Lung microvascular endothelial cell (primary cell): ENCODE measurements at places on chromosomes 3 and 15. TPM values are rescaled to one million over a fixed set of nuclear protein-coding genes. Genes with fewer than 3 reads are reported as not detected.

RAB27A gene
- 6.1 and 9.5 TPM in 2 replicates for total RNA-seq

EPHA6 gene
- under 0.01 TPM in 1 of 2 replicates, not detected in the other for total RNA-seq

PLXNB1 gene
- total RNA-seq: 16.1 and 17.0 TPM in 2 replicates

PCOLCE2 gene
- not detected in 2 replicates for total RNA-seq

ENTPD3 gene
- not detected in 2 replicates for total RNA-seq

GASK1A gene
- total RNA-seq: not detected in 2 replicates

CD96 gene
- total RNA-seq: not detected in 2 replicates

PRKCD gene
- 0.99 and 1.5 TPM in 2 replicates for total RNA-seq

RLBP1 gene
- total RNA-seq: not detected in 2 replicates

SLC9C1 gene
- total RNA-seq: under 0.01 TPM in 2 replicates

SENP5 gene
- total RNA-seq: 25.3 and 38.9 TPM in 2 replicates

SECISBP2L gene
- total RNA-seq: 22.0 and 26.4 TPM in 2 replicates

CPLX3 gene
- total RNA-seq: not detected in 2 replicates

CYP8B1 gene
- not detected in 2 replicates for total RNA-seq

WDR93 gene
- not detected in 2 replicates for total RNA-seq

NANOGP8 gene
- not detected in 2 replicates for total RNA-seq

NEK10 gene
- 1.1 and 1.4 TPM in 2 replicates for total RNA-seq

SERPINI1 gene
- total RNA-seq: 0.65 and 1.2 TPM in 2 replicates

MCTP2 gene
- 2.8 and 14.1 TPM in 2 replicates for total RNA-seq

PLCB2 gene
- total RNA-seq: under 0.01 and 0.44 TPM in 2 replicates

CFAP91 gene
- 0.22 TPM in 1 of 2 replicates, not detected in the other for total RNA-seq

HTR3E gene
- total RNA-seq: not detected in 2 replicates

TF gene
- 0.20 TPM in 1 of 2 replicates, not detected in the other for total RNA-seq

GP5 gene
- under 0.01 and 0.20 TPM in 2 replicates for total RNA-seq

ACAD11 gene
- 10.3 and 13.9 TPM in 2 replicates for total RNA-seq

SNX22 gene
- total RNA-seq: under 0.01 and 0.20 TPM in 2 replicates

MYLK gene
- total RNA-seq: 2.8 and 21.6 TPM in 2 replicates

RAB6B gene
- 0.65 and 2.2 TPM in 2 replicates for total RNA-seq

GOLGA8J gene
- total RNA-seq: not detected in 2 replicates

LMAN1L gene
- total RNA-seq: not detected in 2 replicates

SOX14 gene
- not detected in 2 replicates for total RNA-seq

DNAJA4 gene
- total RNA-seq: 1.1 and 1.6 TPM in 2 replicates

FAM131A gene
- total RNA-seq: 19.0 and 39.9 TPM in 2 replicates

PLCH1 gene
- not detected in 2 replicates for total RNA-seq

CADM2 gene
- total RNA-seq: 0.20 TPM in 1 of 2 replicates, not detected in the other

PRTG gene
- total RNA-seq: 0.40 and 1.7 TPM in 2 replicates

OIP5 gene
- total RNA-seq: 1.2 and 4.4 TPM in 2 replicates

STRIT1 gene
- total RNA-seq: not detected in 2 replicates

SLCO2A1 gene
- 2.4 and 7.9 TPM in 2 replicates for total RNA-seq

SH2D7 gene
- total RNA-seq: not detected in 2 replicates

ABHD10 gene
- 18.3 TPM in 2 replicates for total RNA-seq

CHRNA3 gene
- total RNA-seq: not detected in 2 replicates

FBXW12 gene
- not detected in 2 replicates for total RNA-seq

NECTIN3 gene
- total RNA-seq: 33.3 and 44.8 TPM in 2 replicates

VEPH1 gene
- 9.5 and 20.9 TPM in 2 replicates for total RNA-seq

ZIC4 gene
- not detected in 2 replicates for total RNA-seq

ISG20 gene
- 13.5 and 54.4 TPM in 2 replicates for total RNA-seq

SELENOS gene
- 39.7 and 83.1 TPM in 2 replicates for total RNA-seq

TRIP4 gene
- 7.0 and 10.1 TPM in 2 replicates for total RNA-seq

CCPG1 gene
- total RNA-seq: 34.0 and 49.4 TPM in 2 replicates

KLHL40 gene
- not detected in 2 replicates for total RNA-seq

SERINC4 gene
- not detected in 2 replicates for total RNA-seq

CRYGS gene
- 0.87 and 1.2 TPM in 2 replicates for total RNA-seq

GOLGA8K gene
- 0.22 TPM in 1 of 2 replicates, not detected in the other for total RNA-seq

GOLGA8T gene
- total RNA-seq: under 0.01 TPM in 1 of 2 replicates, not detected in the other

C2CD4A gene
- total RNA-seq: 0.60 and 0.87 TPM in 2 replicates
